ENCODE measurements at places on chromosomes 4 and X.

DNA sequence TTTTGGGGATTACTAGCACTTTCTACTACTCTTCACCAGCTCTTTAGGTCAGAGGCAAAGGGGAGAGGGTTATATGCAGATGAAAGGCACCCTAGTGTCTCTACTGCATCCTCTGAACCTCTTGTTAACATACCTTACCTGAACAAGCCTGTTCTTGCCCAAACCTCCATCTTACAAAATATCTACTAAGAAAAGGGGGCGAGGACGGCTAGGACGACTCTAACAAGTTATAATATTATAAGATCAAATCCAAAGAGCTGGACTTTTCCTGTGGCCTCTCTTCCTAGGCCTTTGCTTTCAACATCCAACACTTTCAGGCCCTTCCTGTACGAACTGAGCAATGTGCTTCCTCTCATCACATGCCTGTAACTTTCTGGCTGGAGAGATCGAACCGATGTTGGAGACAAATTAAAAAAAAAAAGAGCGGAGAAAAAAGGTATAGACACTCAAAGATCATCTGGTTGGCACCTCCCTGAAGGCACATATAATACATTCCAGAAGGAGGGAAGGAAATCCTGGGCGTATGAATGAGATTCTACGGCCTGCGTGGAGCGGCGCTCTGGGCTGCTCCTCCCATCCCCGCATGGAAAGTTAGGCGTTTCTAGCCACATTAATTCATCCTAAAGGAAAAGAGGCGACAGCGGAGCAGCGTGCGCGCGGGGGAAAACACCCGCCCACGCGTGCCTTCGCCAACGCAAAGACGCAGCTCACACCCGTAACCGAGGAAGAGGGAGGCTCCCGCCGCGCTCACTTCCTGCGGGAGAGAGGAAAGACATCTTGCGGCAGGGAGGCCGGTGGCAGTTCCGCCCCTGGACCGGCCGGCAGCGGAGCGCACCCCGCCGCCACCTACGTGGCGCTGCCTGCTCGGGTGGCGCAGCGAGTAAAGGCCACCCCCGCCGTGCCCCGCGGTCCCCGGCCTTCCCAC is 808 bp downstream of the PRDM5 start:
- no peak for DNase-seq

GRCh38 chr4:177860171-177860570 is 417.9 kb upstream of the AGA start:
- no peak for DNase-seq

GRCh38 chr4:54802336-54802735 is 144.6 kb downstream of the KIT start:
- DNase-seq, result no peak

GRCh38 chr4:185693548-185694215 is 118.3 kb downstream of the SORBS2 start:
- DNase-seq, result no peak

- DNase-seq, result no peak
These were observed 53.5 kb downstream of the APBB2 start for GRCh38 chr4:41160856-41161255.

DNA sequence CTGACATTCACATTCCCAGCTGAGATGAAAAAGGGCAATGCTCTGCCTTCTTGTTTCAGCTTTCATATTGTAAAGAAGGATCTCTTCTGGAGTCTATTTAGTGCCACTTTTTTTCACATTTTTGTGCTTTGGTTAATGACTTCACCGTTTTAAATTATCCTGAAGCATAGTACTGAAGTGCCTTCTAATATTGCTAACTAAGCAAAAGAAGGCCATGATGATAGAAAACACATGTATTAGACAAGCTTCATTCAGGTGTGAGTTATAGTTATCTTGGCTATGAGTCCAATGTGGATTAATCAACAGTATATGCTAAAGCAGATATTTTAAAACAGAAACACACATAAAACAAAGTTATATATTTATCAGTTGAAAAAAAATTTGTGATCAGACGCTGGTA is 40.4 kb downstream of the NXT2 start:
- no peak for DNase-seq

DNA sequence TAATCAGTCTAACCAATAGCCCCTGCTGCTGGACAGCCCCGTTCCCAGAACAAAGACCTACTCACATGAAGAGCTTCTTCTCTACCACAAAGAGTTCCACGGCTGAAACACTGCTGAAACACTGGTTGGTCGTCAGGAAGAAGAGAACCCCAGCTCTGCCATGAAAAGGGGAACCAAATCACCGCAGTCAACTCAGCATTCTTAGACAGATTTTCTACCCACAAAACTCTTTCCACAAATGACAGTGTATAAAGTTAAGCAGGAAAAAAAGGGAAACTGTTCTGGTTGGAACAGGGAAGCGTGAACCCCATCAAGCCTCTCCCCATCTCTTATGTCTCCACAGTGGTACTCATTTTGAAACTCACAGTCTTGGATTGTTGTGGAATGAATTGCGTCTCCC is 57.3 kb downstream of the ABCG2 start:
- DNase-seq, result no peak

GRCh38 chr4:1410491-1411325 is 4.5 kb upstream of the NKX1-1 start:
- peak; percentile 34 for DNase-seq

GRCh38 chr4:24278693-24279092 is 305.7 kb downstream of the DHX15 start:
- DNase-seq, result no peak

DNA sequence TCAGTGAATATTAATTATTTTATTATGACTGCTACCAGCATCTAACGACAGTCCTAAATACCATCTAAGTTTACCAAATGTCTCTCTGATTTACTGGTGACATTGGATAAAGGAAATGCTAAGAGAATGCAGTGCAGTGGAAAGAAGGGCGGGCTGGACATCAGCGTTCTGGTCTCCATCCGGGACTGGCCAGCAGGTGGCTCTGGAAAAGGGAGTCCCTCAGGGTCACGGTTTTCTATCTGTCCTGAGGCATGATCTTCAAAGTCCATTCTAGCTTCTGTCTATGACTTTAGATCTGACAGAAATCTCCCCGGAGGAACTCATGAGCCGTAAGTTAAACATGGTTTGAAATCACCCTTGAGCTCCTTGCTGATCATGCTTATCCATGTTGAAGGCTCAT is 3.3 kb downstream of the TRIM2 start:
- no peak for DNase-seq

- DNase-seq, result no peak
These were observed 1804.7 kb downstream of the STIM2 start for GRCh38 chr4:28665306-28665705.

DNA sequence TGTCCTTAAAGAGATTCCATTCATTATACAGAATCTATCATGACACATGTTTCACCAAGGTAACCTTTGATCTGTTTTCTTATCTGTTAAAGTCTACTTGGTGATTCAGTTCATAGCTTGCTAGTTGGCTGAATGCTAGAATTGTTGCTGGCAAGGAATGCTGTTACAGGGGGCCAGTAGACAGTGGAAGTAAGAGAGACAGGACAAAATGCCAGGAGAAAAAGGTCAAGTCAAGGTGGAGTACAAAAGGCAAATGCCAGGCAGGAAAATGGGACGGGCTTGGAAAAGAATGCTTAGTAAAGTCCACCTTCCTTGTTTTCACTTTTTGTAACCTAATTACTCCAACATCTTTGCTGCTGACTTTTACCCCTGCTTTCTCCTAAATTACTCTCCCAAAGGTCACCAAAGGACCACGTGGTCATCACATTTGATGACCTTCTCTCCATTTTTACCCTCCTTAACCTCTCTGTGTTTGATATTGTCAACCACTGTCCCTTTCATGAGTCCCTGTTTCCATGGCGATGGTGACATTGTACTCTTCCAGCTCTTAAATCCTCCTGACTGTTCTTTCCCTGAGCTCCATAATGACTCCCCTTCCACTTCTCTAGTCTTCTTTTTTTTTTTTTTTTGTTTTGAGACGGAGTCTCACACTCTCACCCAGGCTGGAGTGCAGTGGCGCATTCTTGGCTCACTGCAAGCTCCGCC is 24.5 kb upstream of the TAPT1 start:
- no peak for DNase-seq

- peak; percentile 95 for DNase-seq
These were observed 115.7 kb upstream of the LSM6 start for GRCh38 chr4:146059865-146060264.

GRCh38 chr4:111982089-111982488 is 163.2 kb upstream of the FAM241A start:
- no peak for DNase-seq

DNA sequence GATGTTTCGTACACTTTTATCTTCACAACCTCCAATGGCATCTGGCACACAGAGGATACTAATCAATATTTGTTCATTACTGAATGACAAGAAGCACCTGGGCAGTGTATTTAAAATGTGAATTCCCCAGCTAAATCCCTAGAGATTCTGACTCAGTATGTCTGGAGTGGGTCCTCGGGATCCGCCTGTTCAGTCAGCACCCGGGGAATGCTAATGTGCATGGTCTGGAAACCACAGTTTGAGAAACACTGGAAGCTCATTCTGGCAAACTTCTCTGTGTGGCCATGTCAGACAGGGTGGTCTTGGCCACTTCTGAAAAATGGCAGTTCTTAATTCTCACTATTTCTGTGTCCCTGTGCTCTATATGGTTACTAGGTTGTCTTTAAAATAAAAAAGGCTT is 138.8 kb upstream of the VCX start:
- no peak for DNase-seq

DNA sequence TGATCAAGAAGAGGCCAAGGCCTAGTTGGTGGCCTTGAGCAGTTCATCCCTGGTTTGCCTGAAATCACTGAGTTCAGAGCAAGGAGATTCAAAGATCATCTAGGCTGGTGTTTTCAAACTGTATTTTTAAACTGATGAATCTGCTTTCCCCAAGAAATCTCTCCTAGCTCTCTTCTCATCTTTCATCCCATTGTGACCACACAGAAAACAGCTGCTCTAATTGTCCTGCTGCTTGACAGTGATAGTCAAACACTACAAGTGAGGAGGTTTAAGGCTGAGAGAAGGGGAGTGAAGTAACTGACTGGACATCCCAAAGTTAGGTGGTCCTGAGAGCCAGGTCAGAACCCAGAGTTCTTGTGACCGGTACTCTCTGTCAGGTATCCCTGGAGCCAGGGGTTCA is 91.5 kb downstream of the LNX1 start:
- no peak for DNase-seq

DNA sequence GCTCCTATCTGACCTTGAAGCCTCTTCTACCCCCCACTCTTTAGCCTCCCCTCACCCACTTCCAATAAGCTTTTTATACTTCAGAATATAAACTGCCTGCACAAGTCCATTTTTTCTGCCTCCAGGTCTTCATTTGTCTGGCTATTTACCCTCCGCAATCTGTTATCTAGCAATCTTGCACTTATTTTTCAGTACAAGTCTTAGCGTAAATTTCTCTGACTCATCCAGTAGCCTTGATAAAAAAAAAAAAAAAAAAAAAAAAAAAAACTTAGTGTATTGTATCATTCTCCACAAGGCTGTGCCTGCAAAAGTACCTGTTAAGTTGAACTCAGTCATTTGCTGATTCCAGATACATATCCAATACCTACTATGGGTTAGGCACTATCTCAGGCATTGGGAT is 219.5 kb upstream of the DKK2 start:
- no peak for DNase-seq

DNA sequence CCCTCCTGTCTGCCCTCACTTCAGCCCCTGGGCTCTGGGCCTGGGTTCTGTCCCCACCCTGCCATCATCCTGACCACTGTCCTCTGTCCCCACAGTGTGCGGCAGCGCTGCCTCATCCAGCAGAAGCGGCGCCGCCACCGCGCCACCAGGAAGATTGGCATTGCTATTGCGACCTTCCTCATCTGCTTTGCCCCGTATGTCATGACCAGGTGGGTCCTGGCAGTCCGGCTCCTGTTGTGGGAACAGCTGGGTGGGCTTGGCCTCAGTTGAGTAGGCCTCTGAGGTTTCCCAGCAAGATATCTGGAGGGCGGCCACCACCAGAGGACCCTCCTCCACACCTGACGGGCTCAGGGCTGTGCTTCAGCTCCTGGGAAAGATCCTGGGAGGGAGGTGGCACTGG is 2.2 kb downstream of the GPR78 start:
- no peak for DNase-seq
